ENCODE measurements at places on chromosomes 1 and 21. TPM values are rescaled to one million over a fixed set of nuclear protein-coding genes. Genes with fewer than 3 reads are reported as not detected.
A peak's percentile ranks its signal among the peaks of the same experiment; 100 is the strongest.

GRCh38 chr1:174134003-174134659, 25.2 kb upstream of the RABGAP1L start:
- DNase-seq, result no peak

DNA sequence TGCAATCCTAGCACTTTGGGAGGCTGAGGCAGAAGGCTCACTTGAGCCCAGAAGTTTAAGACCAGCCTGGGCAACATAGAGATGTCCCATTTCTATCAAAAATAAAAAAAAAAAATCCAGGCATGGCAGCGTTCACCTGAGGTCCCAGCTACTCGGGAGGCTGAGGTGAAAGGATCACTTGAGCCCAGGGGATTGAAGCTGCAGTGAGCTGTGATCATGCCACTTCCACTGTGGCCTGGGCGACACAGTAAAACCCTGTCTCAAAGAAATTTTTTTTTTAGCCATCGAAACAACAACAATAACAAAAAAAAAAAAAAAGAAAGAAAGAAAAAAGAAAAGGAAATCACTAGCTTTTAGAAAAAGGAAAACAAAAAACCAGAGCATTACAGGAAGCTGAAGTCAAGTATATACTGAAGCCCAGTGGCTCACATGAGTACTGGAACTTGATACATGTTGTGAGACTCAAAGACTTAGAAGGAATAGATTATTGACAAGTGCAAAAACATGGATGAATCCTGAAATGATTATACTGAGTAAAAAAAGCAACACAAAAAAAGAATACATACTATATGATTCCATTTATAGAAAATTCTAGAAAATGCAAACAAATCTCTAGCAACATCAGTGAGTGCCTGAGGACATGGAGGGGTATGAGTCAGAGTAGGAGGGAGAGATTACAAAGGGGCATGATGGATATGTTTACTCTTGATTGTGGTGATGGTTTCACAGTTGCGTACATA, 6.1 kb upstream of the RABGAP1L start:
- DNase-seq, result peak; percentile 12

EPB41 gene
- 10.0 TPM for total RNA-seq

- no peak for DNase-seq
These were observed 35.9 kb upstream of the CCSAP start for GRCh38 chr1:229378586-229379367.

DNA sequence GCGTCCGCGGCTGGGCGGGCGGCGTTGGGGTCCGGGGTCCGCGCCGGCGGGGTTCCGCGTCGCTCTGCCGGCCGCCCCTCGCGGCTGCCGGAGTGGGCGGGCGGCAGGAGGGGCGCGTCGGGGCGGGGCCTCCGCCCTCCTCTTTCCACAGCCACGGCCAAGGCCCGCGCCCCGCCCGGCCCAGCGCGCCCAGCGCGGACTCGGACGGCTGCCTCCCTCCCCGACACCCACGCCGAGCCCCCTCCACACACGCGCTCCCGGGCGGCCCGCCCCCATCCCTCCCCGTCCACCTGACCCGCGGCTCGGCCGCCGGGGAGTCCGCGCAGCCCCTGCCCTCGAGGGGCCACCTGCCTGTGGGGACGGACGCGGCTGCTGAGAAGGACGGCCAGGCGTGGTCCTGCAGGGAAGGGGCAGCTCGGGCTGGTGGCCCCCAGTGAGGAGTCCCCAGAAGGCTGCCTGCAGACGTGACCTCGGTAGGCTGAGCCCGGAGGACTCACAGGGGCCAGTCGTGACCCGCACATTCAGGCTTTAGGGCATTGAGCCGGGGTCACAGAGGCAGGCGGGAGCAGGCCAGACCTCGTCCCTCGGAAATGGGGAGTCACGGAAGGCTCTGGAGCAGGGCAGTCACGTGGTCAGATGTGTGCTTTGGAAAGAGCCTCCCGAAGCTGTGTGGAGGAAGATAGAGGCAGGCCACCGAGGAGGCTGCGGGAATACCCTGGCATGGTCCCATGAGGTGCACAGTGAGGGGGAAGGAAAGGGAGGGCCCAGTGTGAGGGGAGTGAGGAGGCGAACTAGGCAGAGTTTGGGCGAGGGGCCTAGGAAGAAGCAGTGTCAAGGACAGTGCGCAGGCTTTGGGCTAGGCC, at the start of gene COL8A2:
Gene COL8A2, minus strand, starts transcription at position 94 of the 863 bp plus-strand sequence. CDS start 24,980 bp downstream, outside the sequence.
- DNase-seq, result no peak

SNIP1 gene
- 11.3 TPM for total RNA-seq

GRCh38 chr1:29513357-29513756, 277.0 kb downstream of the PTPRU start:
- peak; percentile 70 for DNase-seq

GRCh38 chr1:47656719-47657685, 219.2 kb downstream of the FOXD2 start:
- DNase-seq, result peak; percentile 39
